ENCODE measurements at places on chromosomes 3 and 15.

GRCh38 chr3:151630035-151630434, 103.7 kb upstream of the AADACL2 start:
- no peak for DNase-seq

GRCh38 chr3:140019946-140020345, 85.0 kb downstream of the CLSTN2 start:
- no peak for DNase-seq

- DNase-seq = no peak
Measured at GRCh38 chr3:20154928-20155327, 31.1 kb downstream of the SGO1 start.

DNA sequence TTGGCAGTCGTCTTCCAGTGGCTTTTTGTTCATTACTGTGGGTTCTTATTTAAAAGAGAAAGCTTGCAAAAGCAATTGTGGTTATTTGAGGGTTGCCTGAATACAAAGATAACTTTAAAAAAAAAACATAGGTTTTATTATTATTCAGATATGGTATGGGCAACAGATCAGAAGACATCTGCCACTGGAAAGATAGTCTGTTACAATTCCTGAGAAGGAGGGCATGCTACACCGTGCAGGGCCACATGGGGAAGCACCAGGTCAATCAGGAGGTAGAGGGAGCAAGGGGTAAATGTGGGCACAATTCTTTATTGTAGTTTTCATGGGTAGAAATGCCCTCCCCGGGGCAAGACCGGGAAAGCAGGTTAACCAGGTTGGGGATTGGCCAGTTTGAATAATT, 46.5 kb downstream of the BBS4 start:
- no peak for DNase-seq
